ENCODE measurements at places on chromosomes 6 and 20.

- ATAC-seq = no peak
Measured at GRCh38 chr6:109075934-109076333, 18.7 kb downstream of the SESN1 start.

DNA sequence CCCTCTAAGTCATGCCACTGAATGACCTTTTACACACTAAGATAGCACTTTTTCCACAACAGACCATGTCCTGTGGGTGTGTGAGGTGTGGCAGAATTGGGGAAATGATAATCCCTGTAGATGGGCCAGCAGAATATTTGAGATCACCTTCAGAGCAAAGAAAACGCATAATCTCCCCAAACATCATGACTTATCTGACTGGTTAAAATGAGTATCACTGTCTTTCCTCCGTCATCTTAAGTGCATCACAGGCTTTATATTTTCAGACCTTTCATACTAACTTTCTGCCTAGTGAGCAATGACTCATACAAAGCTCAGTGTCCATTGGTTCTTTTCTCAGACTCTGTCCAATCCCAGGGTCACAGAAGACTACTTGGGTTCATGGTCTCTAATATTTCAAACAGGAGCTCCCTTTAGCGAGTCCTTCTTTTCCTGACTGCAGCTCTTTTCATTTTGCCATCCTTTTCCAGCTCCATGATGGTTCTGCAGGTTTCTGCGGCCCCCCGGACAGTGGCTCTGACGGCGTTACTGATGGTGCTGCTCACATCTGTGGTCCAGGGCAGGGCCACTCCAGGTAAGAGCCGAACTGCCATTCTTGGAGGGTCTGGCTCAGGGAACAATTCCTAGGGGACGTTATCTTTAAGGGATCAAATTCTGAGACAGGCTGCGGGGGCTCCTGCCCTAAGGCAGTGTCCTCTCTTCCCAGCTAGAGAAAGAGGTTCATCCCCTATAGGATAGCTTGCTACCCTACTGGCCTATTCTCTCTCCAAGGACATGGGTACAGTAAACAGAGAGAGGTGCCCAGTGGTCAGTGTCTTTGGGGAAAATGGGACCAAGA lies at the start of gene HLA-DPB1:
Gene HLA-DPB1 (plus strand): TSS at position 423 of the 838 bp plus-strand sequence. CDS start 52 bp downstream, at position 475.
- peak; percentile 82 for ATAC-seq

DNA sequence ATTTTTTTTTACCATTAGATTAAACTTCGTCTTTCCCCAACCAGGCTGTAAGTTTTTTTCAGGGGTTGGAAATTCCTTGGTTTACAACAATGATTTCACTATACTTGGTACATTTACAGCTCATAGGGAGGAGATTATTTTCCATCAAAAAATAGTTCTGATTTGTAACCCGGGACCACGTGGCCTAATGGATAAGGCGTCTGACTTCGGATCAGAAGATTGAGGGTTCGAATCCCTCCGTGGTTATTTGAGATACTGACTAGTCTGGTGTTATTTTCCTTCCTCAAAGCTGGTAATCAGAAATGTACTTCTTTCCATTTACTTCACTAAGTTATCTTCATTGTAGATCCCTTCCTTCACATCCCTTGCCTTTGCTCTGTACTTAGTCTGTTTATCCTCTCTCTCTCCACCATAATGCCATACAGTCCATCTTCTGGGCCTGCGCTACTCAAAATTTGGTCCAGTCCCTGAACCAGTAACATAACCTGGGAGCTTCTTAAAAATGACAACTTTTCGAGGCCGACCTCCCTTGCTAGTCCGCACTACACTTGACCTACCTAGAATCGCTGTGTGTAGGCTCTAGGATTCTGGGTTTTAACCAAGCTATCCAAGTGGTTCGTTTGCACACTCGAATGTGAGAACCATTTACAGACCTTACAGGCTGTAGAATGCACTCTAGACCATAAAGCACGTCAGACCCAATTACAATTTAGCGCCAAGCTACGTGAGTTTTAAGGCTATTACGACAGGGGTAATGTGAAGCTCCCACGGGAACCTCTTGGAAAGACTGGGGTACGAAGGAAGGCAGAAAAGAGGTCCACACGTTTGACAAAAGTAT lies 42.1 kb upstream of the BTN3A2 start:
- peak; percentile 86 for ATAC-seq

DNA sequence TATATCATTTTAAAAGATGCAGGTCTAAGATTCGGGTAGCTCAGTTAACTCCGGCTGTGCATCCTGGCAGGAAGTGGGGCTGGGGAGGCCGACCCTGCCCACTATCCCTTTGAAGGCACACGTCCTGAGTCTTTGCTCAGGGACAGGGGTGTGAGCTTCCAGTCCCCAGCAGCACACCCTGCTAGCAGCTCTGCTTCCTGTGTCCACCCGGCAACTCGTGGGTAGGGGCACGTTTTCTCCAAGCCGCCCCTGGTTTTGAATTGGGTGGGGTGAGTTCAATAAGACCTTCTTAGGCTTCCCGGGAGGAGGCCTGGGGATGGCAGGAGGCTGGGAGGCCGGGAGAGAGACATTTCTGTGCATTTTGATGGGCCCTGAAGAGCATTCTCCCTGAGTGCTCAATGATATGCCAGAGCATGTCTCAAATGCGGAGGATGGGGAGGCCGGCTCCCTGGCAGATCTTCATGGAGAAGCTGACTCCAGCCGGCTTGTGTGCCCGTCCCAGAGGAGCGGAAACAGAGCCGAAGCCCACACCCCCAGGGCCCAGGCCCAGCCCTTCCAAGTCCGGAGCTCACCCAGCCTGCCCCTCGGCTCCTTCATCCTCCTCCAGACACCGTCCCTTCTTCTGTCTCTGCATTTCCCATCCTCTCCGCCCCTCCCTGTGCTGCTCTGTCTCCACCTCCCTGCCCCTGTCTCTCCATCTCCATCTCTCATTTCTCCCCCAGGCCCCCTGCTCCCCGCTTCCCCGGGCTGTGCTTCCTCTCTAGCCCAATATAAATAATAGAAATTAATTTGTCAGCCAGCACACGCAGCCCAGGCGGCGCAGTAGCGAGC lies 36.3 kb upstream of the ZFAND3 start:
- ATAC-seq = peak; percentile 23

DNA sequence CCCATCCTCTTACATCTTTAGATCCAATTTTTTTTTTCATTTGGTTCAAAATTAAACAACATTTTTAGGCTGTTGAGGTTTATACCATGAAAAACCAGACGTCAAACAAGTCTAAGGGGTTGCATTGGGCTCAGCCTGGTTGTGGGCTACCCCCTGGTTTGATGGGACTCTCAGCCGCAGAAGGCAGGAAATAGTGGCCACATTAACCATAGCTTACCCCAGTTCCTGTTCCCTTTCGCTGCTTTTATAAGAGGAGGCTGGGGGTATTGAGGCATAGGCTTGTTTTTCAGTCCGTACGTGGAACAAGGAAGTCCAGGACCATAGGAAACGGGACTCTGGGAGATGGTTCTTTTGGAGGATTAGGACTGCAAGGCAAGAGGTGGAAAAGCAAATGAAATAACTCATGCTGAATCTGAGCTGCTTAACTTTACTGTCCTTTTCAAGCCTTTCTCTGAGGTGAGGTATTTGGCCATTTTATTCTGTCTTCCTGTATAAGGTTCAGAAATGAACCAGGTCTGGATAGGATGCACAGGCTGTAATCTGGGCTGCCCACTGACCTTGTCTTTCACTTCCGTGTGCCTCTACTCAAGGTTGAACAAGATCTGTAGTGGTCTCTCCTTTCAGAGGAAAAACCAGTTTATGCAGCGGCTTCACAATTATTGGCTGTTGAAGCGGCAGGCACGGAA lies 7.7 kb downstream of the BRPF3 start:
- no peak for ATAC-seq

GRCh38 chr6:33708516-33709204 lies 2.8 kb downstream of the UQCC2 start:
- no peak for ATAC-seq

DNA sequence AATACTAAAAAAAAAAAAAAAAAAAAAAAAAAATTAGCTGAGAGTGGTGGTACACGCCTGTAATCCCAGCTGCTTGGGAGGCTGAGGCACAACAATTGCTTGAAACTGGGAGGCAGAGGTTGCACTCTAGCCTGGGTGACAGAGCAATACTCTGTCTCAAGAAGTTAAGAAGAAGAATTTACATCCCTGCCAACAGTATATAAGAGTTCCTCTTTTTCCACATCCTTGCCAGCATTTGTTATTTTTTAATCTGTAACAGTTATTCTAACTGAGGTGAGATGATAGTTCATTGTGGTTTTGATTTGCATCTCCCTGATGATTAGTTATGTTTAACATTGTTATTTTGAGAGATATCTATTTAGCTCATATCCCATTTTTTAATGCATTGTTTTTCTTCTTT lies 20.3 kb upstream of the DYNLRB1 start:
- no peak for ATAC-seq

GRCh38 chr20:8299921-8300320 lies 167.9 kb downstream of the PLCB1 start:
- ATAC-seq = no peak

DNA sequence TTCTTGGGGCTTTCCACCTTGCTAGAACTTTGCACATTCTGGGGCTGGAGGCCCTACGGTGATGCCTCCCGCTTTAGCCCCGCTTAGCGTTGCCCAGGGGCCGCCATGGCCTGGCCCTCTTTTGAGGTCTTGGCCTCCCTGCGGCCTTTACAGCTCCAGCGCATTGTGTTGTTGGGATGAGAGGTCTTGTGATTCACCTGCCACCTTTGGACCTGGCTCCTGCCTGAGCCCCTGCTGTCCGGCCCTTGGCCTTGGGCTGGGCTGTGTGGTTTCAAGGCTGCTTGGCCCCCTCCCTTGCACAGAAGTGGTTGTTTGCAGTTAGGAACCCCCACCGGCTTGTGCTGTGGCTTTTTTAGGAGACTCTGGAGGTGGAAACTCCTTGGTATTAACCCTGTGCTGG lies 61.0 kb upstream of the CDH4 start:
- no peak for ATAC-seq

DNA sequence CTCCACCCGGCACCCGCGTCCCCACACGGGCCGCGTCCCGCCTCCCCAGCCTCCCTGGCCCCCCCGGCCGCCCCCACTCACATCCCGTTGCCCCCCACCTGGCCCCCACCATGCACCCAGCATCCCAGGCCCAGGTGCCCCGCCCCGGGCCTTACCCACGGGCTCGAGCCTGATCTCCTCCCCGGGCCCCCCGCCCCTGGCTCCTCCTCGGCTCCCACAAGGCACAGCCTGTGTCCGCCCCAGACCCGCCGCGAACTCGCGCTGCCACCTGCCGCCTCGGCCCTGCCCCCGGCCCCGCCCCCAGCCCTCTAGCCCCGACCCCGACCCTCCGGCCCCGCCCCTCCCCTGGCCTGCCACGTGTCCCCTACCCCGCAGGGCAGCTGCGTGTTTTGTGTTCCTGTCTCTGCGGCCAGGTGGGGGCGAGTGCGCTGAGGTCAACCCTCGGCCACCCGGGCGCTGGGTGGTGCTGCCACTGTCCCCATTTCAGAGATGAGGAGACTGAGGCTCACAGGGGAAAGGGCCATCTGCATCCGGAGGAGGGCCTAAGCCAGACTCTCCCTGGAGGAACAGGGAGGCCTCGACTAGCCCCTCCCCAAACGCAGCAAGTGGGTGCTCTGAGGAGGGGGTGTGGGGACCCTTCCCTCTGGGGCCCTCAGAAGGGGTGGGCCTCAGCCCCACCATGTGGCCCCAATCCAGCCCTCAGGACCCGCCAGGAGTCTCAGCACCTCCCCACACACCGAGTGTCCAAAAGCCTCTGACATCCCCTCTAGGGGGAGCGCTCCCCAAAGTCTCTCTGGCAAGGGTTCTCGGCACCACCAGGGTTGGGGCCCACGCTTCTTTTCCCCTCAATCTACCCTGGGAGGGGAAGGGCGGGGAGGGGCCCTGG lies 99.8 kb downstream of the TAF4 start:
- peak; percentile 24 for ATAC-seq

- ATAC-seq = no peak
Measured at GRCh38 chr6:151869345-151869744, 61.9 kb downstream of the ESR1 start.

GRCh38 chr6:12125396-12125795 lies 113.3 kb downstream of the HIVEP1 start:
- ATAC-seq = no peak

- no peak for ATAC-seq
Measured at GRCh38 chr20:61106438-61106837, 145.6 kb upstream of the CDH4 start.

GRCh38 chr20:44271915-44272663 lies 25.0 kb downstream of the GDAP1L1 start:
- no peak for ATAC-seq

DNA sequence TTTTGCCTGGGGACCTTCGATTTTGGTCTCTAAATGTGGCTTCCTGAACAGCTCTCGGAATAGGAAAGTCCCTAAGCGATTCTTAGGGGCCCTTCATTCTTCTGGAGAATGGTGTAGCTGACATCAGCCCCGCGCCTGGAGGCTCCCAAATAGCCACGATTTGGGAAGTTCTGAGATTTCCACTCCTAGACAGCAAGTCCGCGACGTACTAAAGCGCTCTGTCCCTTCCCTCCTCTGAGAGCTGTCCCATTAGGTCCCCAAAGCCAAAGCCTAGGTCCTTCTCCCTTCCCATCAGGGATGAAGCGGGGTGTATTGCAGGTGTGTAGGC lies 756 bp downstream of the MOXD1 start:
- peak; percentile 35 for ATAC-seq

DNA sequence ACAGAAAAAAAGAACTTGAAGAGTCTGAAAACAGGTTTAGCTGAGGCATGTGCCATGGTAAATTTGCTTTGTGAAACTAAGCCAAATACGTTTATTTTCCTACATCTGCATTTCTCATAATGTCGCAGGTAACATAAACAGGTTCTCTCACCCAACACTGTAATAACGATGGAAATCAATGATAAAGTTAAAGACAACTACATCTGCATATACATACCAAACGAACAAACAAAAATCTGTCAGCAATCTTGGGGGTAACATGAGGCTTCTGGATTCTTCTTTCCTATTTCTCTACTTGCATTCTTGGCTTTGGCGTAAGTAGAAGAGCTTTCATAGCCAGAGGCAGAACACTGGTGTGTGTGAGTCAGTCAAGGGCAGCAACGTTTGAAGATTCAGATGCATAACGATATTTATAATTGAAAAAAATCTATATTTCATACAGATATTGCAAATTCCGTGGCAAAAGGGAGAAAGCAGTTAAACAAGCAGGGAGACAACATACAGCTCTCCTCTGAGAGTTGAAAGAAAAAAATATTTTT lies 195.1 kb downstream of the EDN1 start:
- ATAC-seq = no peak

GRCh38 chr20:24651976-24652345 lies 182.5 kb downstream of the SYNDIG1 start:
- ATAC-seq = no peak

Measured in esophagus mucosa (tissue), 1 donor.